Stimulated activated CD8-positive, alpha-beta memory T cell treated with anti-CD3 and anti-CD28 coated beads, Interleukin-15, amount 100 ng/mL, for 24 hours (primary cell): ENCODE measurements at places on chromosomes 4 and X.

DNA sequence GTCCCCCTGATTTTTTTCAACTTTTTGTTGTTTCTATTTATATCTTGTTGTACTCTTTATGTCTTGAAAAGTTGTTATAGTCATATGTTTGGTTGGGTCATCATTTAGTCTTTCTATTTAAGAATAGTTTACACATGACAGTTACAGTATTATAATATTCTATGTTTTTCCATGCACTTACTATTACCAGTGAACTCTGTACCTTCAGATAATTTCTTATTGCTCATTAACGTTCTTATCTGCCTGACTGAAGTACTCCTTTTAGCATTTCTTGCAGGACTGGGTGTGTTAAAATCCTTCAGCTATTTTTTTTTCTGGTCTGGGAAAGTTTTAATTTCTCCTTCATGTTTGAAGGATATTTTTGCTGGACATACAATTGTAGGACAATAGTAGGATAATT lies 157.7 kb upstream of the DIPK2B start:
- no peak for DNase-seq

DNA sequence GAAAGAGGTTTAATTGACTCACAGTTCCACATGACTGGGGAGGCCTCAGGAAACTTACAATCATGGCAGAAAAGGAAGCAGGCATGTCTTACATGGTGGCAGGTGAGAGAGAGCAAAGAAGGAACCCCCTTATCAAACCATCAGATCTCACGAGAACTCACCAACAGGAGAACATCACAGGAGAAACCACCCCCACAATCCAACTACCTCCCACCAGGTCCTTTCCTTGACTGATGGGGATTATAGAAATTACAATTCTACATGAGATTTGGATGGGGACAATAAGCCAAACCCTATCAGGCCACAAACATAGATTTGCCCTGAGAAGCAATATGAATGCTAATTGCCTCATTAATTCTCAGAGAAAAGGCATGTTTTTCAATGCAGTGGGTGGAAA lies 138.2 kb upstream of the RAPGEF2 start:
- DNase-seq = no peak

GRCh38 chr4:139436122-139436521 lies 17.8 kb upstream of the RAB33B start:
- DNase-seq = no peak

GRCh38 chr4:36208893-36209473 lies 35.3 kb downstream of the ARAP2 start:
- no peak for DNase-seq
